Left cardiac atrium (tissue), 4 donors: ENCODE measurements at places on chromosomes 16 and 17. TPM values are rescaled to one million over a fixed set of nuclear protein-coding genes. Genes with fewer than 3 reads are reported as not detected.
A peak's percentile ranks its signal among the peaks of the same experiment; 100 is the strongest.

CCL23 gene
- total RNA-seq = 1.8 TPM

PDPK1 gene
- 32.6 TPM for total RNA-seq

MYH1 gene
- not detected for total RNA-seq

SLFN12 gene
- 5.7 TPM for total RNA-seq

BIRC5 gene
- 1.6 TPM for total RNA-seq

FBXW10 gene
- not detected for total RNA-seq

GRB7 gene
- total RNA-seq = 1.3 TPM

- DNase-seq = peak; percentile 75
Measured at GRCh38 chr16:79598348-79599181, 2.0 kb downstream of the MAF start.

DNA sequence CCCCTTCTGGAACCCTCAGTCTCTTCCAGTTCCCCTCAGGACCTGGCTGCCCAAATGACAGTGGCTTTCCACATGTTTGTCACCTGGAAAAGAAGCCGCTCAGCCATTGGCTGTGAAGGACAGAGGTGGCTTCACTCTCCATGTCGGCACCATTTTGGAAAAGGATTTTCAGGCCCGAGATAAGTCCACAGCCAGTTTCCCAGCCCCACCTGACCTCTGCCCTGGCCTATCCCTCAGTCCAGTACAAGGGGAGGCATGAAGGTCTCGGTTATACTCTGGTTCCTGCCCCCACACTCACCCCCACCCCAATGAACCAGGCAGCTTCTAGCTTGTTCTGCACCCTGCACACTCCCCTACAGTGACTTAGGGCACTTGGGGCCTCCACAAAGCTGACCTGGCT lies 15.2 kb downstream of the AOC3 start:
- DNase-seq = no peak

GRCh38 chr17:27898096-27898495 lies 4.9 kb upstream of the LYRM9 start:
- no peak for DNase-seq

DNA sequence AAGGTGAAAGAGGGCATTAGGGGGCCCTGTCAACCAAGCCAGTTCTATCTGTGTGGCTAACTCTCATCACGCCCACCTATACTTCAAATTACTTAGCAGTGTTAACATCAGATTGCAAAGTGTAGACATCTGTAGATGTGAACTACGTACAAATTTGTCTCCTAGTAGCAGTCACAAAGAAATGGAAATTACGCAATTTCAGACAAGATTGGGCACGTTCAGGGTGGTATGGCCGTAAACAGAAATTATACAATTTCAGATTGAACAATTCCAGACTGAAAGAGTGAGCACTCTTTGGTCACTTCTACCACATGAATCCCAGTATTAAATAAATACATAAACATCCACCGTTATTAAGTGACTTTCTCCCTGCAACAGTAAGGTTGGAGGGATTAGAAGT lies 592.7 kb upstream of the PSMD7 start:
- no peak for DNase-seq

DNA sequence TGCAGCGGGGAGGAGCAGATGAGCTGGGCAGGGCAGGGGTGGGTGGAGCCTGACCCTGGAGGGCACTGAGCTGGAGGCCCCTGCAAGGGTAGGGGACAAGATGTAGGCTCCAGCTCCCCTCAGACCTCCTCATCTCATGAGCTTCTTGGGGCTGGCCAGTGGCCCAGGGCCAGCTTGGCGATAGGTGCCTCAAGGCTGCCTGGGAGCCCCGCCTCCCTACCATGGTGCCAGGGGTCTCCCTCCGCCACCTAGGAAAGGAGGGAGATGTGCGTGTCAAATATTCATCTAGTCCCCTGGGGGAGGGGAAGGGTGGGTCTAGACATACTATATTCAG lies 3.9 kb downstream of the HIRIP3 start:
- DNase-seq = no peak

GRCh38 chr17:58329035-58329809 lies 627 bp upstream of the TSPOAP1 start:
- DNase-seq = peak; percentile 48
